ENCODE measurements at places on chromosomes 7 and 10.
A peak's percentile ranks its signal among the peaks of the same experiment; 100 is the strongest.

DNA sequence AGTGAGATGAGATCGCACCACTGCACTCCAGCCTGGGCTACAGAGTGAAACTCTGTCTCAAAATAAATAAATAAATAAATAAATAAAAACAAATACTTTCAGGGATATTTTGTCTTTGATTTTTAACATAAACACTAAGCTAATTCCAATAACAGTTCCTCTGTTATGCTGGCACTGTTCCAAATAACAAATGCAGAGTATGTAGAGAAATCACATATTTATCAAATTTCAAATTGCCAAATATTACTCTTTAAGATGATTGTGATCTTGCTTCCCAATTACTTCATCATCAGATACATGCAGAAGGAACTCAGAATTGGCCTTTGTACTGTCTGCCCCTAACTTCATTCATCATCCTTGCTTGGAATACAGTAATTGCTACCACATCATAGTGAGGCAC, 19.7 kb downstream of the FAM24A start:
- DNase-seq = no peak

DNA sequence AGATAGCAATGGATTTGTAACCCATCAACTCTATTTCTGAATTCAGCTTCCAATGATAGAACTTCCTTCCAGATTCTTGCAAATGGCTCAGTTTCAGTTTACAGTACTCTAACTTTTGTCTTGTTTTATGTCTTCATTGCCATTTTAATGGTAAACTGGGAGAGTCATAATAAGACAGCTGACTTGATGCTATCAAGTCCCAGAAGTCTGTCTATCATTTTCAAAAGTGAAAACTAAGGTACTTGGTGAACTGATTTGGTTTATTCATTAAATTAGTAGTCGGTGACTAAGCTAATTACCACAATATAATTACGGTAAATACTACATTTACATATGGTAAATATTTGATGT, 25.0 kb downstream of the RTKN2 start:
- no peak for DNase-seq

GRCh38 chr10:77386365-77386764, 251.2 kb downstream of the KCNMA1 start:
- DNase-seq = no peak

GRCh38 chr7:22697876-22698606, 29.0 kb upstream of the IL6 start:
- DNase-seq = no peak

DNA sequence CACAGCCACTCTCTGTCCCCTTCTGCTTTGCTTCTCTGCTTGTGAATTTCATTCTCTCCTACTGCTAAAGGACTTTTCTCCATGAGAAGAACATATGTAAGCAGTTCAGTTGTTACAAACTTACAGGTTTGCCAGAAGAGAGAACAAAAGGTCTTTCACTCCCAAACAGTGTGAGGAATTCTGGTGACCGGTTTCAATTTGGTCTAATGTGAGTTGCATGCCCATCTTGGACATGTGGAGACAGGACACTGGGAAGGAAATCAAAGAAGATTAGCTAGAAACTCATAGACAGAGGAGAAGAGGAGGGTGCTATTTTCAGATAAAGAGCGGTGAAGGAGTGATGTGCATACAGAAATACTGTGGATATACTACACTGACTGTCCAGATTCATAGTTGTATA, 209.5 kb upstream of the INHBA start:
- DNase-seq = no peak

GRCh38 chr7:99050971-99051370, 92.9 kb downstream of the SMURF1 start:
- DNase-seq = no peak

- DNase-seq = no peak
These were observed 14.0 kb downstream of the HABP2 start for GRCh38 chr10:113566888-113567287.

- DNase-seq = peak; percentile 51
These were observed 367.7 kb downstream of the PHF14 start for GRCh38 chr7:11341285-11341944.

GRCh38 chr7:121697731-121698316, 175.1 kb upstream of the PTPRZ1 start:
- no peak for DNase-seq

- no peak for DNase-seq
These were observed 16.3 kb downstream of the PRKCQ start for GRCh38 chr10:6563731-6564130.

DNA sequence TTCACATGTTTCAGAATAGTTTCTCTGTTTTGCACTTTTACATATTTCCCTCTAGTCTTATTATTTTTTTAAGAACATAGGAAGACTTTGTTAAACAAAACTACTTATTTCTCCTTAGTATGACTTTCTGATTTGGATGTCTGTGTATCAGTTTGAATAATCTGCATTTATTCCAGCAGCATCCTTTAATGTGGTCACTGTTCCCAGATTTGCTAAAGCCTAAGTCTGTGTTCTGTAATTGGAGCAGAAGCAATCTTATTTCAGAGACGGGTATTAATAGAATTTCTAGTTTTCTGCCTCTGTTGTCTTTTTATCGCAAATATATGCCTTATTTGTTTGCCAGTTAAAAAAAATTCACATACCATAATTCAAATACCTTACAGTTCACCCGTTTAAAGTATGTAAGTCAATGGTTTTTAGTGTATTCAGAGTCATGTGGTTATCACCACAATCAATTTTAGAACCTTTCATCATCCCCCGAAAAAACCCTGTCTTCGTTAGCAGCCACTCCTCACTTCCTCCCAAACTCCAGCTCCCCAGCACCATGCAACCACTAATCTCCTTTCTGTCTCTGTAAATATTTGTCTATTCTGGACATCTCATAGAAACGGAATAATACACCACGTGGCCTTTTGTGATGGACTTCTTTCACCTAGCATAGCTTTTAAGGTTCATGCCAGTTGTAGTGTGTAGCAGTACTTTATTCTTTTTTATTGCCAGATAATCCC, 58.7 kb downstream of the INPP5F start:
- DNase-seq = no peak

- DNase-seq = no peak
These were observed 24.6 kb downstream of the GLRX3 start for GRCh38 chr10:130160775-130161174.

- no peak for DNase-seq
These were observed 20.3 kb upstream of the PRKCQ start for GRCh38 chr10:6600224-6600987.

- DNase-seq = no peak
These were observed 39.4 kb downstream of the AOC1 start for GRCh38 chr7:150891740-150892139.
